ENCODE measurements at places on chromosomes 1 and 21.

DNA sequence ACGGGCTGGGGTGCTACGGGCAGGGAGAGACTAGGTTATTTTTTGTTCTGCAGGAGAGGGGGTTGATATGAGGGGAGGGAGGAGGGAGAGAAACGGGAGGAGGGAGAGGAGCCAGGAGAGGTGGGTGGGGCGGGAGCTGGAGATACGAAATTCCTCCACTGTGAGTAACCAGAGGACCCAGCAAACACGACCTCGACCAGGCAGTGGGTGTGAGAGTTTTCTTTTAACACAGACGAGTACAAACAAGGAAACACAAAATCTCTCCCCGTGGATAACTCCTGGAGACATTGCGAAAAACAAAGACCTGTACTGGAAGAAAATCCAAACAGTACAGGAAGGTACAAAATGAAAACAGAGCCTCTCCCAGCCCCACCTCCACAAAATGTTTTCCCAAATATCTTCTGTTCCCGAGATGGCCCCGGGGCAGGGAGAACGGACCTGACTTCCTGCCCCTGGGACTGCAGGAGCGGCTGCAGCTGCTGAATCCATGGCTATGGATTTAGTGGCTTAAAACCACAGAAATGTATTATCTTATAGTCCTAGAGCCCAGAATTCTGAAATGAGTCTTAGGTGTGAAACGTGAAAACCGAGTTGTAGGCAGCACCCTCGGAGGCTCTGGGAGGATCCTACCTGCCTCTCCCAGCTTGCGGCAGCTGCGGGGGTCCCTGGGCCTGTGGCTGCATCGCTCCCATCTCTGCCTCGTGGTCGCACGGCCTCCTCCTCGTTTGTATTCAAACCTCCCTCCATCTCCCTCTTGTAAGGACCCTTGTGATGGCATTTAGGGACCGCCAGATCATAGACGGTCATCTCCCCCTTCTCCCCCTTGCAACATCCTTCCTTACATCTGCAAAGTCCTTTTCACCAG is 82.2 kb downstream of the RIPK4 start:
- DNase-seq: no peak

DNA sequence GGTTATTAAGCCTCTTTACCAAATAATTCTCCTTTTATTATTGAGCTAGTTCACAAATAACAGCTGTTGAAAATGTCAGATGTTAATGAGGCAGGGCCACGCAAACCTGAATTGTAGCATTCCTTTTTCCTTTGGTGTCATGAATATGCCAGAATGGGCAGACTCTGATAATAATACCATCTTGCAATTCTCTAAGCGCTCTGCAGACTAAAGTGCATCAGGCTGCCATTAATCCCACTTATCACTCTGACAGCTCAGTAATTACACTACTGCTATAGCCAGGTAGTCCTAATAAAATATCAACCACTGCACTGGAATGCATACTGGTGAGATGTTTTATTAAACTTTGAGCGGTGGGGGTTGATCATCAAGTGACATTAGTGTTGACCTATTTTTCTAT is 177.7 kb downstream of the DPYD start:
- no peak for DNase-seq

- no peak for DNase-seq
Observed at GRCh38 chr1:54487571-54488050, 60.4 kb upstream of the ACOT11 start.

- DNase-seq: no peak
Observed at GRCh38 chr1:152050886-152051675, 14.3 kb upstream of the S100A11 start.

DNA sequence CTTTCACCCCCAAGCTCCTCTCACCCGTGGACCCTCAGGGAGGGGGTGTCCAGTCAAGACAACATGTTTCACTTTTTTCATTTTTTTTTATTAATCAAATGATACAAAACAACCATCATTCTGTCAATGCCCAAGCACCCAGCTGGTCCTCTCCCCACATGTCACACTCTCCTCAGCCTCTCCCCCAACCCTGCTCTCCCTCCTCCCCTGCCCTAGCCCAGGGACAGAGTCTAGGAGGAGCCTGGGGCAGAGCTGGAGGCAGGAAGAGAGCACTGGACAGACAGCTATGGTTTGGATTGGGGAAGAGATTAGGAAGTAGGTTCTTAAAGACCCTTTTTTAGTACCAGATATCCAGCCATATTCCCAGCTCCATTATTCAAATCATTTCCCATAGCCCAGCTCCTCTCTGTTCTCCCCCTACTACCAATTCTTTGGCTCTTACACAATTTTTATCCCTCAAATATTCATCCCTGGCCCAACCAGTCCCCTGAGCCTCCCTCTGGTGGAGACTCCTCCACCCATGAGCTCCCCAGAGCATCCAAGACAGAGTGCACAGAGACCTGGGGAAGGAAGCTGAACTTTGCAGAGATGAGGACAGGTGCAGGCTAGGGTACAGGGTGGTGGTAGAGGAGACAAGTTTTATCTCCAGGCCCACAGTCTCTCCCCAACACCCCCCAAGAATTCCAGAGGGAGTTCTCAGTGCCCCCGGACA is 1.4 kb upstream of the S100A16 start:
- DNase-seq: no peak

- no peak for DNase-seq
Observed at GRCh38 chr1:18539171-18539570, 58.4 kb downstream of the KLHDC7A start.

- no peak for DNase-seq
Observed at GRCh38 chr1:230303822-230304221, 122.3 kb downstream of the PGBD5 start.

DNA sequence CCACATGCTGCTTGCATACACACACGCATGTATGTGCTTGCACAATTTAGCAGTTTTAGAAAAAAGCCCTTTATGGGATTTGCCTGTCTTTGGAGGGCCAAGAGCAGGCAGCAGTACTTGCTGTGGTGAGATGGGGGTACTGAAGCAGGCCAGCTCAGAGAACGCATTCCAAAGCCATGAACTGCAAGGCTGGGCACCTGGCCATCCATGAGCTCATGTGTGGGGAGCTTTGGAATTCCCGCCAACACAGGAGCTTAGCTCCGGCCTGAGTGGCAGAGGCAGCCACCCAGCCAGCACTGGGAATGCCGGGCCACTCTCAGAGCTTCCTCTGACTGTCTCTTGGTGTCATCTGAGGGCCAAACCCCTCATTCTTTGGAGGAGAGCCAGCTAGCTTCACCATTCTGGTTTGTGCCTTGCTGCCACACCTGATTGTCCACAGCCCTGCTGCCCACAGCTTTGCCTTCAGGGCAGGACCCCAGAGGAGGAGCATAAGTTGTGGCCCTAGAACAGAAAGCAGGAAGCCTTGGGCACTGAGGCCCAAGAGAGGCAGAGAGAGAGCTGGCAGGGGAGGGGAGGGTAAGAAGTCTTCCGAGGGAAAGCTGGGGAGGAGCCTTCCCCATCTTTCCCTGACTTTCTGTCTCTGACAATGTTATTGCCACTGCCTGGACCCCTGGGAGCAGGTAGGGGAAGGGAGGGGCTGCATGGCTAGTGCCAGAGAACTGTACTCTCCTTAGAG is 92.1 kb upstream of the POU3F1 start:
- DNase-seq: no peak

DNA sequence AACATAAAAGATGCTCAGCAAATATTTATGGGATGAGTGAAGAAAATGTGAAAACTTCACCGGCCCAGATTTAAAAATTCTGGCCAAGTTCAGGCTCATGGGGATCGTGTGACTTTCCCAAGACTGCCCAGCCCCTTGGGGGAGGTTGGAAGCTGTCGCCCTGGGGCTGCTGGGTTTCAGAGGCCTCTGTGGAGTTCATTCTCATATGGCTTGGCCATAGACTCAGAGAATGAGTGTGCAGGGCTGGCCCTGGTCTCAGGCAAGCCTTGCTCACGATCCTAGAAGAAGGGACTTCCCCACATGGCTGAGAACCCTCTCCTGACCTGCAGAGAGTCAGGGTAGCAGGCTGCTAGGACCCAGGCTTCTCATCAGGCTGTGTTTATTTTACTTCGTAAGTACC is 24.6 kb downstream of the PADI2 start:
- DNase-seq: no peak

GRCh38 chr1:174877208-174877673 is 122.5 kb upstream of the CACYBP start:
- DNase-seq: no peak

DNA sequence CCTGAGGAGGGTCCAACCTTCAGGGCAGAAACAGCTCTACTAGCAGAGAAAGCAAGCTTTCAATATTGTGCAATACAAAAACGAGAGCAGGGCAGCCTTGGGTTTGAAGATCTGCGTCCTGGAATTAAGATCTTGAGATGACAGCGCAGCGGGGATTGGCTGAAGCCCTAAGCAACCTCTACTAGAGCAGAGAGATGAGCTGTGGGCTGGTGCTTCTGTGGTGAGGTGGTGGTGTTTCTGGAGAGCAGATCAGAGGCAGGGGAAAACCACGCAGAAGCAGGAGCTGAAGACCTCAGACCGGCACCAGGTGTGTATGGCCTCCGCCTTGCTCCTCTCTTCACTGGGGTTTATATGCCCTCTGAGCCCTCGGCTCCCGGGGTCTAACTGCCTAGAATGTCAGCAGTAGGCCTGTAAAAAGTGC is 12.5 kb downstream of the TRAF3IP3 start:
- peak; percentile 63 for DNase-seq

DNA sequence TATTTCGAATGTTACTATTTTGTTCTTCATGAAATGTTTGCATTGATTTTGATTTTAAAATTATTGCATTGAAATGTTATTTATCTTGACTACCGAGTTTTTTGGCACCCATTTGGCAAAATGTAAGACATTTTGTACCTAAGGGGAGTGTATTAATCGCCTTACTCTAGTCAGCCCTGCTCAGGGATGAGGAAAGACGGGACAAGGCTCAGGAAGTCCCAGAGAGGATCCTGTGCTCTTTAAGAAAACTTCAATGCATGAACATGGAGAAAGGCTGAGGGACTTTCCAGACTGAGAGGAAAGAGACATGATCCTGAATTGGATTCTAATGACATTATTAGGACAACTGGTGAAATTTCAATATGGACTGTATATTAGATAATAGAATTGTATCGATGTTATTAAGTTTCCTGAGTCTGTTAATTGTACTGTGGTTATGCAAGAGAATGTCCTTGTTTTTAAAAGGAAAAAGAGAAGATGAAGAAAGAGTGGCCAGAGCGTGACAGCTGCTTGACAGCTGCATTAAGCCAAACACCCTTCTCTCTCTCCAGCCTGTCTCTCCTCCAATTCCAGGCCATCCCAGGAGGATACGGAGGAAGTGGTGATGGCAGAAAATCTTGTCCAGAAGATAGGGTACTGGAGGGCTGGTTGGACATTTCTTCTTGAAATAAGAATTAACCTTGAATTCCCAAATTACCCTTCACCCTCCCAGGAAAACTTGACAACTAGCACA is 66.0 kb downstream of the PLEKHA6 start:
- no peak for DNase-seq

DNA sequence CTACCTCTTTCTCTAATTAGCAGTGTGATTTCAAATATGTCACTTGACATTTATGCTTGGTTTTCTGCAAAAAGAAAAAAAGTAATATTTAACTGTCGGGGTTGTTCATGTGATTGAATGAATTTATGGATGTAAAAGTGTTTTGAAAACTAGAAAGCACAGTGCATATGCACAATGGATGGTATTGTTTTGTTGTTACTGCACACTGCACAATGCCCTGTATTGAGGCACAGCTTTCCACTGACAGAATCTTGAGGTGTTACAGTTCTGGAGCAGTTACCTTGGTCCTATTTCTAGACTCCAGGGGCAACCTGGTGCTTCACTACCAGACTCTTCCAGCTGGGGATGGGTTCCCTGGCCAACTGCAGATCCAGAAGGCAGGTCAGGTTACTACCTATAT is 116.8 kb upstream of the L1TD1 start:
- DNase-seq: no peak

- peak; percentile 71 for DNase-seq
Observed at GRCh38 chr1:10909697-10910680, 102.5 kb upstream of the TARDBP start.

- no peak for DNase-seq
Observed at GRCh38 chr1:90347366-90347765, 352.5 kb downstream of the ZNF326 start.

- no peak for DNase-seq
Observed at GRCh38 chr1:192973202-192973601, 86.0 kb downstream of the UCHL5 start.

- DNase-seq: no peak
Observed at GRCh38 chr1:174969977-174970376, 29.8 kb upstream of the CACYBP start.

- no peak for DNase-seq
Observed at GRCh38 chr1:26844424-26845196, 18.1 kb downstream of the ZDHHC18 start.

- DNase-seq: no peak
Observed at GRCh38 chr1:66313429-66313828, 220.5 kb upstream of the SGIP1 start.

DNA sequence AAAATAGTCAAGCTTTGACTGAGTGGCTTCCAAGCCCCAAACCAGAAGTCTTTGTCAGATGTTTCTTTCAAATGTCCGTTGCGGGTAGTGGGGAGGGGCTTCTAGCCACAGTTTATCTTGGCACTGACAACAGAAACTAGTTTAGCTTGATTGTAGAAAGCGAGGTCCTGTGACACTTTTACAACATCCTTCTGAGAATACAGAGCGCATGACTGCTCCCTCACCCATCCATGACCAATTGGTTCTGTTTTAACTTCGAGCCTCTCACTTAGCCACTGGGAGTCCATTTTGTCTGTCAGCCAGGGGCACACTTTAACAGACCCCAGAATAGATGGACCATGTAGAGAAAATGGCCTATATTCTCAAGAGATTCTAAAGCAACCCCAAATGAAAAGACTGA is 199.2 kb upstream of the ST6GALNAC5 start:
- DNase-seq: no peak

DNA sequence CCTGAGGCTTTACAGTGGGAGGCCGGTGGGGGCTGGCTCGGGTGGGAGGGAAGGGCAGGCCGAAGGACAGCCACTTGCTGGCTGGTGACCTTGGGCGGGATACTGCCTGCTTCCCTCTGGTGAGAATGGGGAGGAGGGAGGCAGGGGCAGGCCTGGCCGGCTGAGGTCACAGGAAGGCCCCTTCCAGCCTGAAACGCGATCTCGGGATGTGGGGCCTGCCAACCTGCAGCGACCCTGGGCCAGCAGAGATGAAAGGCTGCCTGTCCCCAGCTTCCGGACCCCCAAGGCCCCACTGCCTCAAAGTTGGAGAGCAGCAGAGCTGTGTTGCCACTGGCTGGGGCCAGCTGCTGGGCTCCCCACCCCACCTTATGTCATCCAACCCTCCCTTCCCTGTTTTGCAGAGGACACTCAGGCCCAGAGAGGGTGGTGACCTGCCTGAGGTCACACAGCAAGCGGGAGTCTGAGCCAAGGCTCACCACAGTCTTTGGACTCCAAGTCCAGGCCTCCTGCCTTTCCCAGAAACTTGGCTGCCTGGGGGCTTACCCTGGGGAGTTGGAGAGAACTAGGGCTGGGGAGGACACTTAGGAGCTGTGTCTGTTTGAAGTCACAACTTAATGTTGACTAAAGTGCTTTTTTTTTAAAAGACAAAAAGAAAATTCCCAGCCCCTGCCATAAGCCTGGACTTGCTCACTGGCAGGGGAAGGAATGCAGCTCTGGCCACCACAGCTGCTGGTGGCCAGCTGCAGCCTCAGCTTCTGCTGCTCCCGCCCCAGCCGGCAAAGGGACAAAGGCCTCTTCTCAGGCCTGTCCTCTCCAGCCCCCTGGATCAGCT is 14.8 kb upstream of the WASF2 start:
- DNase-seq: no peak
